Stimulated activated CD8-positive, alpha-beta memory T cell treated with anti-CD3 and anti-CD28 coated beads, Interleukin-7, amount 100 ng/mL, for 1 hour (primary cell): ENCODE measurements at places on chromosomes 12 and 14.
A peak's percentile ranks its signal among the peaks of the same experiment; 100 is the strongest.

GRCh38 chr14:89190765-89191513 lies 226.1 kb downstream of the FOXN3 start:
- no peak for DNase-seq

- no peak for DNase-seq
Observed at GRCh38 chr14:95317817-95318343, 1.8 kb downstream of the CLMN start.

GRCh38 chr12:102465762-102466560 lies 14.4 kb downstream of the IGF1 start:
- no peak for DNase-seq

DNA sequence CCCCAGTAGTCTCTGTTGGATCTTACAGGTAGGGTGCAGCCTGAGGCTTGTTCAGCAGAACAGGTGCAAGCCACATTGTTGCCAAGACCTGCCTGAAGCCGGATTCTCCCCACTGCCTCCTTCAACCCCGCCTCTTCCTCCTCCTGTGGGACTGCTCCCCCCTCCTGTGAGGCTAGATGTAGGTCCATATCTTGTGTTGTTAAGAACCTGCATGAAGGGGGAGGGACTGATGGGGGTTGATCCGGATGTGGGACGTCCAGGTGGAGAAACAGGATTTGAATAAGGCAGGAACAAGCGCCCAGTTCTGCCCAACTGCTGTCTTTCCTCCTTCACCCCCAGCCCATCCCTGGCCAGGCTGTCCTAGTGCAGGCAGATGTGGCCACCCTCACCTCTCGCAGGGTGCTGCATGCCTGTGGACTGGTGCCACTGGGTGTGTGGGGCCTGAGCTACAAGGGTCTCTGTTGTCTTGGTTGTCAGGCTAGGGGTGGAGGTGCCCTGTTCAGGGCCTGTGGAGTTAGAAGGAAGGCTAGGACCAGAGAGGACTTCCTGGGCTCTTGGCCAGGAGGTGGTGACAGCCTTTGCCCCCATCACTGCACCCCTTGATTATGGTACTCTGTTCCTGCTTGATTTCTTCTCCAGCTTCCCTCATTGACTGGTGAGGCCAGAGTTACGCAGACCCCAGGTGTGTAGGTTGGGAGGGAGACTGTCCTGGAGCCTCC lies 1.4 kb downstream of the NR4A1 start:
- no peak for DNase-seq

GRCh38 chr12:96495841-96496545 lies 6.6 kb downstream of the CFAP54 start:
- no peak for DNase-seq

DNA sequence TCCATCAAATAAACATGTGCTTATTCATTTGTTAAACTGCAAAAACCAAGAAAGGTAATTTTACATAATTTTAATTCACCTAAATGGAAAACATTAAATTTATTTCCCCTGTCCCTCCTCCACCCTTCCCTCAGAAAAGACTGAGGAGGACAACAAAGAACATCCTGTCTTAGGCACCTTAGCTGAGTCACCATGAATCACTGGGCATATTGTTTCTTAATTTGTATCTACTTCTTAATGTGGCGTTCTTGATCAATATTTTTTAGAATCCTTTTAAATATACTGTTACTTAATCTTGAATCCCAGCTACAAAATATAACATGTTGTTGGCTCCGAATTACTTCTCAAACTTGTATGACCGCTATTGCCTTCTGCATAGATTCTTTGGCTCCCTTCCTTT lies 23.5 kb downstream of the SIX6 start:
- no peak for DNase-seq

DNA sequence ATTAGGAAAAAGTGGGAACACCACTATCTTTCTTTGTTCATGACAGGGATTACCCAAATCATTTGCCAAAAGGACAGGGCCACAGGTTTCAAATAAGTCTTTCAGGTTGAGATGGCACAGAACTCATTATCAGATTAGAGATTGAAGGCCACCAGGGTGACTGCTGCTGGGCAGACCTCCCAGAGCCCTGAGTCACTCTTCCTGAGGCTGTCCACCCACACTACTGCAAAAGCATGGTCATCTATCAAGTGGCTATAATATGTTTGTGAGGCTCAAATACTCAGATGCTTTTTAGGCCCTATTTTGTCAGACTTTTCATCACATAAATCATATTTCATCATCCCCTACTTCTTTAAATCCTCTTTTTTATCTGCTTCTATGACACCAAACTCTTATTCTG lies 155.3 kb upstream of the CCDC196 start:
- no peak for DNase-seq

DNA sequence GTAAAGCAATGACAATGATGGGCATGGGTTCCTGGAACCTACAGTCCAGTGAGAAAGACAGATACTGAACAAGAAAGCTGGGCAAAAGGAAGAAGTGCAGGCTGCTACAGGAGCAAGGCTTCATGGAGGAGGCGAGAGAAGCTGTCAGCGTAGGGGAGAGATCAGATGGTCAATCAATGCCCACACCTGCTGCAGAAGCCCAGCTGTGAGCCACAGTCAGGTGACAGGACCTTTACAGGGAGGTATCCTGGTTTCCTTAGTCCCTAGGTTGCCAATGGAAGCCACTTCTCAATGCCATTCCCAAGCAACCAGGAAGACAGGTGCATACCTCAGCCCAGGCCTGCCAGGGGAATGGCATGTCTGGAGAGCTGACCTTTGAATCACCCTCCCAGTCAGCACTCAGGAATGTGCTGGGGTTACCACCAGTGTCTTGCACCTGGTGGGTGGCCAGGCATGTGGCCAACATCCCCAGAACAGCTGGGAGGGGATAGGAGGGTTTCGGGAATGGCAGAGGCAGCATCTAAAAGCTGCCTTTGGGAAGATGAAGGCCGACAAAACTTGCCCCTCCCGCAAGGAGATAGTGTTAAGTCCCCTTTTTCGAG lies 170.3 kb downstream of the TTC7B start:
- DNase-seq = no peak

DNA sequence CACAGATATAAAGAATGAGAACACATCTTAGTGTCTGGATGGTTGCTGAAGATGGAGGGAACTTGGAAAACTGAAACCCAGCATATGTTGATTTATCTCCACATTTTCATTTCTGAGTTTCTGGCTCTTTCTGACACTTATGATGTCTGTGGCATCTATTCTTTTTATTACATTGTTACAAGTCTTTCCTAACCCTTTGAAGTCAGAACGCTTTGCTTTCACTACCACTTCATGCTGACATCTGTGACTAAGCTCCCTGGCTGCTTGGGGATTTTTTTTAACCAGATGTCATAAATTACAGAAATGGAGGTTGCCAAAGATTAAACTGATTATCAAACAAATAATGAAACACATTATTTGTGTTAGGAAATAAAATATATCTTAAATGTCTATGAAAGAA lies 188.7 kb downstream of the KITLG start:
- no peak for DNase-seq

DNA sequence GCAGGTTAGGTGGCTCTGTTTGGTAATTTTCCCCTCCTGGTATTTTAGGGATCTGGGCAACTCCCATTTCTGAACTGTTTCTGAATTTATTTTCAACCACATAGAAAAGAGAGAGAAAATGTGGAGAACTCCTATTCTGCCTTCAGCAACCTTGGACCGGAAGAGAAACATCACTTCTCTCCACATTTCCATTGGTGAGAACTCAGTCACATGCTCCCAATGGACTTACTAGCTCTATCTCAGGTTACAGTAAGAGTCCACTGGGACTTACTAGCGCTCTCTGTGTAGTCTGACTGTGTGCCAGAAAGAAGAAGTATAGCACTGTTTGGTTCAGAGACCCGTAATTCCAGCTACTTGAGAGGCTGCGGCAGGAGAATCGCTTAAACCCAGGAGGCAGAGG lies 383.2 kb downstream of the DUSP6 start:
- no peak for DNase-seq

- DNase-seq = no peak
Observed at GRCh38 chr12:94297876-94298505, 149.6 kb downstream of the PLXNC1 start.

DNA sequence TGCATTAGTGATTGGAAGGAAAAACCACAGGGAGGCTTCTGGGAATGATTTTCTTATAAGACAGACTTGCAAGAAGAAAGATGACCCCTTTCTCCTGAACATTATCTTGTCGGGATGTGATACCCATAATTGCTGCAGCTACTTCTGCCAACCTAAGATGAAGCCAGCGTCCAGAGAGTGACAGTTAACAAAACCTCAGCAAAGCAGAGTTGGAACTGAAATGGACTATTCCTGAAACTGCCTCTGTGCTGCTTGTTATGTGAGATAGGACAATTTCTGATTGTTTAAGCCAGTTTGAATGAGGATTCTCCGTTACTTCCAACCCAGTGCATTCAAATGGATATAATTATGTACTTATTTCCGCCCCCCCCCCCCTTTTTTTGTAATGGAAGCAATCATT lies 204.5 kb downstream of the ERC1 start:
- DNase-seq = no peak

- no peak for DNase-seq
Observed at GRCh38 chr12:132108211-132108832, 35.8 kb downstream of the DDX51 start.

- DNase-seq = no peak
Observed at GRCh38 chr14:69484444-69485314, at the start of gene PLEKHD1. Gene PLEKHD1 (plus strand): TSS chr14:69484728. CDS start chr14:69484966, 238 bp downstream.

DNA sequence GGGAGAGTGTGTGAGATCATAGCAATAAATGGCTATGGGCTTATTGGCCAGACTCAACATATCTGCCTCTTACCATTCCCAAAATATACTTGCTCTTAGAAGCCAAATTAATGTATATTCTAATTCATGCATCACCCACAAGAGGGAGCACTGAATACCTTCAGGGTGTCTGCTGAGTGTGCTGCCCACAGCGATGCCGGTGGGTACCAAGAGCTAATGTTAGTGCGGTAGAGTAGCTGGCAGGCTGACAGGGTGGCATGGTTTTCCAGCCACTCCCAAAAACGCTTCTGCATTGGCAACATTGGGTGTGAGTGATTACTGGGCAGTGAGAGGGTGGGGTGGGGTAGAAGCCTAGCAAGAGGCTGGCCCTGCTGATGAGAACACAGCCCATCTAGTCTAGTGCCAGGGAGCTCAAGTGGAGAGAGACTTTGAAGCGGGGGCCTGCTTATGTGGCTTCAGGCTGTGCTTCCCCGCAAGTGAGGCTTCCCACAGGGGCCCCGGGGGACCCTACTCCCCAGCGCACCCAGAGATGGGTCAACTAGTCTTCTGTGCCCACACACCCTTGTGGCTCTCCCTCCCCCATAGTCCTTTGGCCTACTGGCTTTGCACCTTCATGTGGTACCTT lies 9.2 kb upstream of the PLEKHD1 start:
- DNase-seq = no peak

GRCh38 chr12:12505544-12506495 lies 56.8 kb downstream of the DUSP16 start:
- no peak for DNase-seq

DNA sequence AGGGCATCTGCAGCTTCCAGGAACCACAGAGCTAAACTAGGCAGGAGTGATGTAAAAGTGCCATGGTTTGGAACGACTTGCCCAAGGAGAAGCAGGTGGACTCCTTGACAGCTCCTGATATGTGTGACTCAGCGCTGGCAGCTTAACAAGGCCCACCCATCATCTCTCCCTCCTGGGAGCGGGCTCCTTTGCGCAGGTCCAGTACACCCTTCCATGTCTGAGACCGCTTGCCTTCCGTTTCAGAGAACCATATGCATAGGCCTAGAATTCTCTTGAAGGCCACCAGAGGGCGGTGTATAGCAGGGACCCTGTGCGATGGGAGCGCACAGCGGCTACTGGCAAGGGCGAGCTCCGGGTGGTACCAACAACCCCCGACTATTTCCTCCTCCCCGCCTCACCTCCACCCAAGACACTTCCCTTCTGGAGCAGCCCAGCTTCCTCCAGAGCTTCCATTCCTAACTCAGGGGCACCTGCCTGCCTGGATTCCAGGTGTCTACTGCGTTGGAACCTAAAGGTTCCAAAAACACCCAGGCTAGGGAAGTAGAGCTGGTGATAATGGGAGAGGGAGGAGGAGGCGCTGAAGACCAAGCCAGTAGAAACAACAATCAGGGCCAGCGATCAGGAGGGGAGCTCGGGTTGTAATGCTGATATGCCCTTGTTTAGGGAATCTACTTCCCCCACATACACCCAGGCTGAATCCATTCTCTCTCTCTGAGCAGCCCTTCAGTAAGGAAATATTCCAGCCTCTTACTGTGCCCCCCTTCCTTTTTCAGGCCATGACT lies 6.3 kb downstream of the DHH start:
- DNase-seq = peak; percentile 51

GRCh38 chr12:89259821-89260220 lies 92.5 kb downstream of the DUSP6 start:
- no peak for DNase-seq

DNA sequence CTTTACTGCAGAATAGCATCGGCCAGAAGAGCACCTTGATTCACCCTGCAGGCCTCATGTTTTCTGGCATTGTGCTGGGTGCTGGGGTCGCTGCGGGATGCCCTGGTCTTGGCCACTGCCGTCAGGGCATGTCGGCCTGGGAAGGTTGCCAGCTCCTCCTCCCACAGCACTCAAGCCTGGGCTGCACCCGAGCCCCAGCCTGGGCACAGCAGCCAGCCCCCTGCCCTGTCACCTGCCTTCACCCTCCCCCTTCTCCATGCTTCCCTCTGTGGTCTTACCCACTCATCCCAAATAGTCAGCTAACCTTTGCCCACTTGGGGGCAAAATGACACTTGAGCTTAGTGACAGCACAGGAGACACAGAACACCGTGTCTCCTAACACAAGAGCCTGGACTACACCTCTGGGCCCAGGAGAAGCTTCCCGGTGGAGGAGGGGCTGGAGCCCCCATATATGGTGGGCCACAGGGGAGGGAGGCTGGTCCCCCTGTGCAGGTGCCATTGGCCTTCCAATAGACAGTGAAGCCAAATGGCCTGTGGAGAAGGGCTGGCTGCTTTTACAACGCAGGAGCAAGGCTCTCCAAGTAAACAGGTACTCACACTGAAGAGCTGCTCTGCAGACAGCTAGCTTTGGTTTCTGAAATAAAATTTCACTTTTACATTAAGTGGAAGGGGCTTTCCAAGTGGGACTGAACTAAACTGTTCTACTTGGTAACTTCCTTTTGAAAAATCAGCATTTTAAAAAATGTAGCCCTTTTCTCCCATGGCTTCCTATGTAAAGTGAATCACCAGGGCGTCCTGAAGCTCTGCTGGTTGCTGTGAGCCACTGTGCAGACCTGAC lies 51.2 kb upstream of the AMN start:
- DNase-seq = no peak

DNA sequence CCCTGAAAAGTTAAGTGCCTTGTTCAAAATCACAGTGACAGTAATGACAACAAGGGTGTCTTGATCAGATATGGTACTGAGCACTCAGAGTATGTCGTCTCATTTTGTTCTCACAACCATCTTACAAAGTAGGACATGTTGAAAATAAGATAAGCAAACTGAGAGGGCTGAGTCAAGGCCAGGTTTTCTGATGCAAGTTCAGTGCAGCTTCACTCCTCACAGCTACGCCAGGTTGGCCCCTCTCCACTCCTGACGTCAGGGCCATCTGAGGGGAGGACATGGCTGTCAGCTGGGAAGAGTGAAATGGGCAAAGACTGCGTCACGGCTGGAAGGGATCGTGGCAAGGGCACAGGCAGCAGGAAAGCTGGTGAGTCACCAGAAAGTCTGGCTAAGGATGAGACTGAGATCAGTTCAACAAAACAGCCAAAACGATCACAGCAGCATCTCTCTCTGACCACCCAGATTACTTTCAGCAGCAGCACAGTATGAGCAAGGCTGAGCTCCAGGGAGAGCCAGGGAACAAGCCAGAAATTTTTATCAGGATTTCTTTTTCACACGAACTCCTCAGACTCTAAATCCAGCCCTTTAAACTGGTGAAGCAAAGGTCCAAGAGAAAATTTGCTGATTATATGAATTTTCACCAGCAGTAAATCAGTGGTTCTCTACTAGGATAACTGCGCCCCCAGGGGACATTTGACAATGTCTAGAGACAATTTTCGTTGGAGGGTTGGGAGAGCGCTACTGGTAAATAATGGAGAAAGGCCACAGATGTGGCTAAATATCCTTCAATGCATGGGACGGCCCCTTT lies 297.9 kb upstream of the AMIGO2 start:
- no peak for DNase-seq
